Fibroblast of the aortic adventitia (primary cell): ENCODE measurements at places on chromosomes 16 and 17.
A peak's percentile ranks its signal among the peaks of the same experiment; 100 is the strongest.

- no peak for DNase-seq
Measured at GRCh38 chr17:81966343-81967243, 5.6 kb upstream of the NOTUM start.

GRCh38 chr17:76635659-76636360 lies 7.7 kb downstream of the ST6GALNAC1 start:
- DNase-seq, result peak; percentile 29

- no peak for DNase-seq
Measured at GRCh38 chr16:21710938-21711337, 47.2 kb downstream of the OTOA start.

GRCh38 chr17:30340801-30341356 lies 7.0 kb upstream of the TMIGD1 start:
- peak; percentile 49 for DNase-seq

GRCh38 chr16:80309178-80309577 lies 231.6 kb upstream of the DYNLRB2 start:
- no peak for DNase-seq

- no peak for DNase-seq
Measured at GRCh38 chr17:5730373-5730772, 146.1 kb upstream of the NLRP1 start.
